ENCODE measurements at places on chromosomes 13 and 19. TPM values are rescaled to one million over a fixed set of nuclear protein-coding genes. Genes with fewer than 3 reads are reported as not detected.

Gene ZNF296
- 7.0 TPM for total RNA-seq

Gene NOTCH3
- 10.5 TPM for total RNA-seq

DNA sequence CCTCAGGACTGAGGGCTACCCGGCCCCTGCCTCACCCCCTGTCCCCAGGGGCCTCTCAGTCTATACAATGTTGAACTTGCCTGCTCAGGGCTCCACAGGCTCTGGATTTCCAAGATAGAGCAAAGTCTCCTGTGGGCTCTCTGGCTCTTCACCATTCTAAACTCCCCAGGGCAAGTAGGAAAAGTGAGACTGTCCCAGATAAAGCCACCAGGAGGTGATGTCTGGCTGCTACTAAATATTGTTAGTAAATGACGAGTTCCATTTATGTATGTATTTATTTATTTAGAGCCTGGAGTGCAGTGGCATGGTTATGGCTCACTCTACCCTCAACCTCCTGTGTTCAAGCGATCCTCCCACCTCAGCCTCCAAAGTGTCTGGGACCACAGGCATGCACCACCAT lies 73.6 kb upstream of the SIAH3 start:
- H3K4me3 ChIP-seq = no peak overlapping the region
- H3K36me3 ChIP-seq = no peaks in the 10 kb centered on the region
- no peak for DNase-seq
- no peaks in the 10 kb centered on the region for H3K4me1 ChIP-seq

DNA sequence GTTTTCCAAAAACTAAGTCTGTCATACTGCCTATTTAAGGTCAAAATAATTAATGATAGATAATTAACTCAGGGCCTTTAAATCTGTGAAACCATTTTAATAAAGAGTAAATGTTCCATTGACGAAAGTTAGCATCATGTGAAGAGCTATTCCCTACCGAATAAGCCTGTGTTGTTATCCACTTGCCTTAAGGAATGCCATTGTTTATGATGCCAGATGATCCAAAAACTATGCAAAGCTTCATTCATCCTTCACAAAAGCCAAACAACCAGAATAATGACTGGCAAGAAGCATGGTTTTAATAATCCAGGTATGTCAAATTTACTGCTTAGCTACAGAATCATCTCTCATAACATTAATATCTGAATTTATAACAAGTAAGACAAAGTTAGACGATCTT lies 6.5 kb upstream of the GPC6 start:
- no peaks in the 10 kb centered on the region for H3K27me3 ChIP-seq
- no peaks in the 10 kb centered on the region for H3K36me3 ChIP-seq

- H3K27ac ChIP-seq = no peak overlapping the region
- H3K4me3 ChIP-seq = no peak overlapping the region
- no peaks in the 10 kb centered on the region for H3K4me1 ChIP-seq
Measured at GRCh38 chr13:105070452-105070851, 1465.0 kb downstream of the EFNB2 start.
